ENCODE measurements at places on chromosomes 11 and 22.

- no peak for DNase-seq
Measured at GRCh38 chr11:98772893-98773292, 247.9 kb upstream of the CNTN5 start.

GRCh38 chr11:77882396-77882795, 61.5 kb downstream of the AAMDC start:
- DNase-seq: no peak

- DNase-seq: no peak
Measured at GRCh38 chr11:119359365-119360214, 13.1 kb upstream of the MFRP start.

GRCh38 chr11:66541892-66542291, 4.0 kb downstream of the ZDHHC24 start:
- DNase-seq: no peak

GRCh38 chr11:72221386-72222075, 3.0 kb upstream of the INPPL1 start:
- no peak for DNase-seq

GRCh38 chr11:100602716-100603115, 84.4 kb upstream of the ARHGAP42 start:
- no peak for DNase-seq

DNA sequence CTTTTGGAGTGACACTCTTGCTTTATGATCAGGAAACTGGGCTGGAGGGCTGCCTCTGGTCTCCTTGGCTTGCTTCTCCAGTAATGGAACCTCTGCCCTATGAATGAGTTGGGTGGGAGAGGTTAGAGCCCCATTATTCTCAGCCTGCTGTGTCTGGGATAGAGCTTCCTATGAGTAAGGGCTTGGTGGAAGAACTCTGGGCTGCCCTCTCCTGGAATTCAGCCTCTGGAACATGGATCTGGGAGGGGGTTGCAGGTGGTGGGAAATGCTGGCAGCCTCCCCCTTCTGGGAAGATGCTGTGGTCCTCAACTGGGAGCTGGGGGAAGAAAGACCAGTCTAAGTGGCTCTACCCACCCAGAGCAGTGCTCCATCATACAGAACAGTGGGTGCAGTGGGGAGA, 81.8 kb upstream of the SYN3 start:
- no peak for DNase-seq

- DNase-seq: no peak
Measured at GRCh38 chr11:95678988-95679387, 110.6 kb downstream of the FAM76B start.

- peak; percentile 92 for DNase-seq
Measured at GRCh38 chr11:86244063-86244521, 461 bp upstream of the EED start.

- no peak for DNase-seq
Measured at GRCh38 chr22:17597217-17597616, 31.3 kb downstream of the ATP6V1E1 start.

DNA sequence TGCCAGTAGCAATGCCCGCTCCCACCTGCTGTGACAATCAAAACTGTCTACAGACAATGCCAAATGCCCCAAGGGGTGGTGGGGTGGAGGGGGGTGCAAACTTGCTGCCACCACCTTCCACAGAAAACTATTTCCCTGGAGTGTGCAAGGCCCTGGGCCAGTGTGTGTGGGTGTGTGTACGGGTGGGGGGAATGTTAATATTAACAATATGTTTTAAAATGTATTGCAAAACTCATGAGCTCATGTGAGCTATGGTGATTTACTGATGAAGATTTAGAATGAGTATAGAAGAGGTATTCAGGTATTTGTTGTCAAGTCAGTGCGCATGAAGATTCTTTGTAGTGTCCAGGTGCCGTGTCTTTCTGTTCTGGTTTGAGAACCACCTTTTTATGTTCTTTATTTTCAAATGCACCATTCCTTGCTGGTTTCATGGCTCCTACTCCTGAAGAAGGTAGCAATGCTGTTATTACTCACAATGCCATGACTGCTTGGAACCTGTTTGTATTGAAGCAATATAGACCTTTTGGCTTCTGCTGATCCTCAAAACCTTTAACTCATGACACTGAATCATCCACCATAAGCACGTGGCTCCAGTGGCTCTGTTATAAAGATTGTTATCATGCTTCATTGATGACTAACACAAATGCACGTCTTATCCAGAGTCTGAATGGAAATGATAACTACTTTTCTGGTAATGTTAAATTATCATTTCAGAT, 29.9 kb upstream of the AQP11 start:
- DNase-seq: no peak

DNA sequence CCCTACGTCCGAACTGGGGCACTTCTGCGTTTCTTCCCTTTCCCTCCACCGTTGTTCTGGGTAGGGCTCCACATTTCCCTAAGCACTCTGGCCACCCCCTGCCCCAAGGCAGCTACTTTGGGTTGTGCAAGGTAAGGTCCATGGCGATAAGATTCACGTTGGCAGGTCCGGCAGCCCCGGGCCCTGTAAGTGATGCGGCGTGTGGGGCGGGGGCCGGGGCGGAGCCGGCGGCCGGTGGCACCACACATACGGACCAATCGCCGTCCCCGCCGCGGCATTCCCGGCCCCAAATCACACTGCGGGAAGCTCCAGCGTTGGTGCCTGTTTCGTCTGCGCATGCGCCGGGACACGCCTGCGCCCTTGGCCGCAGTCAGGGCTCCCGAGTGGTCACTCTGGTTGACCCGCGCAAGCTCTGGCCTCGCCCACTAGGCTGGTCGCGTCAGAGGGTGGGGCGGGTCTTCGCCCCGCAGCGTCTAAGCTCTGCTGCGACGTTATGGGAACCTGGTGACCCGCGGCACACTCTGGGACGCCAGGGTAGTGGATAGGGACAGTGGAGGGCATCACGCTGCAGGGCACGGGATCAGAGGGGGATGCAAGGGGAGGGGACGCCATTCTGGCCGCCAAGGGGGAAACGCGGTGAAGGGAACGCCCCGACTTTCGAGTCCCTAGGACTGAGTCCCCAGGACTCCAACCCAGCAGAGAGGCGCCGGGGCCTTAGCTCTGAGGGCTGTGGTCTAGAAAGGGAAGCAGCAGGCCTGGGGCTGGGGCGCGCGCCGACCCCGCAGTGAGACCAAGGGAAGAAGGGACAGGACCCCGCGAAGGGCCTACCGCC, 1.6 kb downstream of the FADS1 start:
- DNase-seq: peak; percentile 77

GRCh38 chr22:47630741-47631534, 868.5 kb downstream of the TBC1D22A start:
- no peak for DNase-seq

DNA sequence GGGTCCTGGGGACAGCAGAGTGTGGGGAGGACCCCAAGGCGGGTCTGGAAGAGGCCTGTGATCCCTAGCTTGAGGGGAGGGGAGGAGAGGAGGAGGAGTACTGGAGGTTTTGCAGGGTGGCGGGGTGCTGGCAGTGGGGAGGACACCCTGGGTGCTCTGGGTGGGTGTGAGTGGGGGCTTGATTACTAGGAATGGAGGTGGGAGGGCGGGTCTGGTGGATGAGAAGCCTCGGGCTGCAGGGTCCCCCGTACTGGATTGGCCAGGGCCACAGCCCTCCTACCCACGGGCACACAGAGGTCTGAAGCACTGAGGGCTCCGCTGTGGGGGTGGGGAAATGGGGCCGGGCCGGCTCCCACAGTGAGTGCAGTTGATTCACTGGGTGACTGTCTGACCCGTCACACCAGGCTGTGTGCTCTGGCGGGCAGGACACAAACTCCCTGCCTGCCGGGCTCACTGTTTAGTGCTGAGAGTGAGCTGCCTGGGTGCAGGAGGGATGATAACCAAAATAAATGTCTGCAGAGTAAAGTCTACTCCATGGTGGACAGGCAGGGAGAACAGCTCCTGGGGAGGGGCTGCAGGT, 114.2 kb downstream of the CACNA1I start:
- DNase-seq: no peak

GRCh38 chr22:20549232-20549841, 41.9 kb downstream of the MED15 start:
- peak; percentile 69 for DNase-seq

DNA sequence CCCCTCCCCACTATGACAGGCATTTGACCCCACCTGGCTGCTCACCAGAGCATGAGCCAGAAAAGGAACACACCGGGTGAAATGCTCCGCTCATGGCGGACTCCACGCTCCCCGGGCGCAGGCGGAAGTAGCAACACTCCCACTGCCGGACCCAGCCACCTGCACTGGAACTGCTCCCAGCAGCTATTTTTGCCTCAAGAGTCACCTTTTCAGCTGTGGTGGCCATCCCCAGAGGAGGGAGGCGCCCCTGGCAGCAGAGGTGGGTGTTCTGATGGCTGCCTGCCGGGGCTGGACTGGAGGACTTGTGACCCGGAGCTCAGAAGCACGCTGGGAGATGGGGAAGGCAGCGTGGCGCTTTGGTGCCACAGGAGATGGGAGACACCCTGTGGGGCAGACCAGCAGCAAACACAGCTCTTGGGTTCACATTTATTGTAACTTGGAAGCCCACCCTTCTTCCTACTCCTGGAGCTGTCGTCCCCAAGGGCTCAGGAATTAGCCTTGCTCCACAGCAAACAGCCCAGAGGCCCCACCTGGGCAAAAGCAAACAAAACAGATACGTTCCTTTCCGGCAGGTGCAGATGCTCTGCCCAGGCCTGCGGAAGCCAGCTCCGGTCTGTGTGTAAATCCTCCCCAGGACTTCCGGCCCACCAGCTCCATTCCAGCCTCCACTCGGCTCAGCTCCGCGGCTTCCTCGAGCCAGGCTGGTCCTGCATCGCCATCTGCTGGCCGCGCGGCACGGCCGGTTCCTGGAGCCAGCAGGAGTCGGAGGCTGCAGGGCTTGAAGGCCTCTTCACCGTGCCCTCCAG, 3.7 kb downstream of the RPS19BP1 start:
- peak; percentile 95 for DNase-seq

DNA sequence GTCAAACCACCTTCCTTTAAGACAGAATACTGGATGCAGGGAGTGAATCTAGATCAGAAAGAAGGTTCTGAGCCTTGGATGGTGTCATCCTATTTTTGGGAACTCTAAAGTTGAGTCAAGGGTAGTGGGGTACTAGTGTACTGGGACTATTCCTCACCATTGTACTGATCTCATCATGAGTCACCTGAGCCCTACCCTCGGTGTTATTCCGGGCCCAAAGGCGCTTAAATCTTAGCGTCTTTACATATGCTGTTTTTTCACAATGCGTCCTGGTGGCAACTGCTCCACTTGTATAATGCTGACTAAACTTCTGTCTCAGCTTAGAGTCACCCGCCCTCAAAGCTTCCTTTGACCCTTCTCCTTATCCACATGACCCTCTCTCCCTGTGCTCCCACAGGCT, 25.3 kb upstream of the PATE1 start:
- no peak for DNase-seq

DNA sequence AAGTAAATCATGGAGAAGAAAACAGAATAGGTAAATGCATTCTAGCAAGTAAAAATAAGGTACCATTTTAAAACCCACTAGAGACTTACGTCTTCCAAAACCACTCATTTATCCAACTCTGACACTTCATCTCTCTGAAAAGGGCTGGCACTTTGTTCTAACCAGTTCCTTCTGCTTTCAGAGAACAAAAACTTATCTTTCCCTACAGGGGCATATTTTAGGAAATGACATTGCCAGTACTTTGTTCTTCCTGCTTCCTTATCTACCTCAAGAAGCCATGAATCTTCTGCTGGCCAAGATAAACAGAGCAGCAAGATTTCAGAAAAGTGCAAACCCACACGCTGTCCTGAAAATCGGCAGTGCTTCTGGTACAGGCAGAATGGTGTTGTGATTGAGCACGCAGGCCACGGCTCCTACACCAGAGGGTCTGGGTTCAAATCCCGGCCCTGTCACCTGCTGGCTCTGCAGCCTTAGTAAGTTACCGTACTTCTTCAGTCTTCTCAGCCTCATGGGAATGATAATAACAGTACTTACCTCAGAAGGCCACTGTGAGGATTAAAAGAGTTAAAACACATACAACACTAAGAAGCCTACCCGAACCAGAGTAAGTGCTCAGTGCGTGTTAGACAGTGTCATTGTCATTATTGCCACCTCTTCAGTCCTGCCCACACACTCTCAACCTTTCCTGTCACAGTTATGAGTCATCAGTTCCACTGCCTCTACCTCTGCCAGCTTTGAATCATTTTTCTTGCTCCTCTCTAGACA, 11.0 kb downstream of the MPZL3 start:
- peak; percentile 84 for DNase-seq

DNA sequence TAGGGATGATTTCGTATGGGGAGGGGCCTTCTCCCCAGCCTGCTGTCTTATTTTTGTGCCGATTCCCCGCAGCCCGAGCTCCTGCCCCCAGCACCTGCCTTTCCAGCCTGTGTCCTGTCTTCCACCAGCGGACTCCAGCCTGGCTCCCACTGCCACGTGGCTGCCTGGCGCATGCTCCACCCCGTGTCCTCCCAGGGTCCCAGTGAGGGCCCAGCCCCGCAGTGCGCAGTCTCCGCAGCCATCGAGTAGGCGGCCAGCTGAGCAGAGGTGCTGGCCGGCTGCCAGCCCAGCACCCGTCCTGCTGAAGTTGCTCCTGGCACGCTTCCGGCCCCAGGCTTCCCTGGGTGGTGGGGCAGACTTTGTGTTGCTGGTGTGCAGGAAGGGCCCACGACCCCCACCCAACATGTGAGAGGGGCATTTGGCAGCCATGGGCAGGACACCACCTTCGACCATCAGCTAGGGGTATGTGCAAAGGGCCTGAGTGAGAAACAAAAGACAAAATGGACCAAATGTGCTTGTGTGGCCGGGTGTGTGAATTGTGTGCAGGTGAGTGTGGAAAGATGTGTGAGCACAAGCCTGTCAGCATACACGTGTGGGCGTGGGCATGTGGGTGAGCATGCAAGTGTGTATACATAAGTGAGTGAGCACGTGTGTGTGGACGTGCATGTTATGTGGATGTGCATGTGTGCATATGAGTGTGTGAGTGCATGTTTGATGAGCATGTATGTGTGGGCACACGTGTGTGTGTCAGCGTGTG, 55.9 kb downstream of the RTN4R start:
- DNase-seq: no peak

GRCh38 chr11:74683941-74684481, 47.2 kb downstream of the CHRDL2 start:
- DNase-seq: no peak

DNA sequence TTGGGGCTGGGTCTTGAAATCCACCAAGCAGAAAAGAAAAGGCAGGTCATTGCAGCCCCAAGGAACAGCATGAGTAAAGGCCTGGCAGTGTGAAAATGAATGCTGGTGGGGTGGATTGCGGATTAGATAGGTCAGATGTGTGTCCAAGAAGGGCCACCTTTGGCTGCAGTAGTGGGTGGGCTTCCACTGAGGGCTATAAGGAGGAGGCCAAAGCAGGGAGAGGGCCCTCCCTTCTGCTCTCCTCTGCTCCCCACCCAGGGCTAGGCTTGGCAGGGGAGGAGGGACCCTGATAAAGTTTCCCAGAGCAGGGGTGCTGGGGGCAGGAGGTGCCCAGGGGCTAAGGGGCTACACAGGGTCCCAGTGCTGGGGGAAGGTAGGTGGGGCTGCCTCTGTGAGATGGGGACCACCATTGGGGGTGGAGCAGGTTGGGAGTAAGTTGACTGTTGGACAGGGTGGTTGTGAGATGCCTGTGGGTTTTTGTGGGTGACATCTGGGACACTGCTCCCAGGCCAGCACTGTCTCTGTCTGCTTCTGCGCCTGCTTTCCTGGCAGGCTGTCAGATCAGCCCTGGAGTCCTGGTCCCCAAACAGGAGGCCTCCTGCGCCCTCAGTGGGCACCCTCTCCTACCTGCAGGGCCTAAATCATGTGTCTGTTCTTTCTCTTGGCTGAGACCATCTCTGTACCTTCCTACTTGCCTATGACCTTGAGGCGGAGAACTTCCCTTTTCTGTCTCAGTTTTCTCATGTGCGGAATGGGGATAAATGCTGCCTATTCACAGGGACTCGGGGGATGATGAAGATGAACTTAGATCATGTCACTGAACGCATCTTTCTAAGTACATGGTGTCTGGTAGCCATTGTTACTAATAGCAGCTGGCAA, 1.9 kb downstream of the CAPN5 start:
- DNase-seq: no peak
